Body of pancreas (tissue), 4 donors: ENCODE measurements at places on chromosomes 5 and 9.

GRCh38 chr9:69122549-69123141 lies 51.4 kb upstream of the TJP2 start:
- H3K36me3 ChIP-seq, result no peaks in the 10 kb centered on the region
- H3K27me3 ChIP-seq, result no peaks in the 10 kb centered on the region
- peak overlapping the region; percentile 98 for H3K27ac ChIP-seq
- peaks cover 17% of the 10 kb centered on the region for H3K4me1 ChIP-seq
- H3K4me3 ChIP-seq, result peak overlapping the region; percentile 14

DNA sequence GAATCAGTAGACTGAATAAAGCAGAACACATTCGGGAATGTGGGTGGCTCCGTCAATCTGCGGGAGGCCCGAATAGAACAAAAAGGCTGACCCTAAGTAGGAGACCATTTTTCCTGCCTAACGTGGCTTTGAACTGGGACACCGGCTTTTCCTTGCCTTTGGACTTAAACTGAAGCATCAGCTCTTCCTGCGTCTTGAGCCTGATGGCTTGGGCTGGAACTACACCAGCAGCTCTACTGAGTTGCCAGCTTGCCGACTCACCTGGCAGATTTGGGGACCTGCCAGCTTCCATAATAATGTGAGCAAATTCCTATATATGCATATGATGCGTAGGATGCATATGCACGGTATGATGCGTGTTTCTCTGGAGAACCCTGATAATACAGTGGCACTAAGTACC lies 111.3 kb downstream of the DAPK1 start:
- H3K27ac ChIP-seq, result no peak overlapping the region
- H3K36me3 ChIP-seq, result peaks cover 11% of the 10 kb centered on the region
- peaks cover 22% of the 10 kb centered on the region for H3K4me1 ChIP-seq

DNA sequence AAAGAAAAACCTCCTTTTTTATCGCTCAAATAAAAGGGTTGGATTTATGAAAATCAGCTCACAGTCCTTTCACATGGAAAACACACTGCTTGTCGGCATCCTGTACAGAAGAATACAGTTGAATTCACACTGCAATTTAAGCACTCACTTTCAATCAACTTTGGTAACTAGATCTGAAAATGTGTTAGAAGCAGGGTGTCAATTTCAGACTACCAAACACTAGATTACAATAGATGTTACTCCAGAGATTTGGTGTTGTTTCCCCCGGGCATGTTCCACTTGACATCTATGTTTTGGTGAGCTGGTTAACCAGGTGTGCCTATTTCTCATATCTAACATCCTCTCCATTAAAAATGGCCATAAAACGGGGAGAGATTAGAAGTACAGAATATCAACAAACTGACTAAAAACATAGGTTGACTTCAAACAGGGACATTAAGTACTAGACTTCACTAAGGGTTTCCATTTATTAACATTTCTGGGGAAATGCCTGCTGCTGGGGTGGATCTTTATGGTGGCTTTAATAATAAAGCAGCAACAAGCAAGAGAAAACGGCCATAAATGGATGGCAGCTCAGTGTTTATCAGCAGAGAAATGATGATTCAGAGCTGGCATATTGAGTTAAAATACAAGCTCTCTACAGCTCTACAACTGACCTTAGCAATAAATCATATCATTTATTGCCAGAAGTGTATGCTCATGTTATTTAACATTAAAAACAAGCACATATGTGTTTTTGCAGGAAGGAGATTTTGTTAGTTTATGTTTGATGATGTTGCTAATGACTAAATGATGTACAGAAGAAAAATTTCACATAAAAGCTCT lies 158.8 kb downstream of the SLF1 start:
- no peak overlapping the region for H3K27ac ChIP-seq
- H3K4me3 ChIP-seq, result no peak overlapping the region
- H3K27me3 ChIP-seq, result no peaks in the 10 kb centered on the region

DNA sequence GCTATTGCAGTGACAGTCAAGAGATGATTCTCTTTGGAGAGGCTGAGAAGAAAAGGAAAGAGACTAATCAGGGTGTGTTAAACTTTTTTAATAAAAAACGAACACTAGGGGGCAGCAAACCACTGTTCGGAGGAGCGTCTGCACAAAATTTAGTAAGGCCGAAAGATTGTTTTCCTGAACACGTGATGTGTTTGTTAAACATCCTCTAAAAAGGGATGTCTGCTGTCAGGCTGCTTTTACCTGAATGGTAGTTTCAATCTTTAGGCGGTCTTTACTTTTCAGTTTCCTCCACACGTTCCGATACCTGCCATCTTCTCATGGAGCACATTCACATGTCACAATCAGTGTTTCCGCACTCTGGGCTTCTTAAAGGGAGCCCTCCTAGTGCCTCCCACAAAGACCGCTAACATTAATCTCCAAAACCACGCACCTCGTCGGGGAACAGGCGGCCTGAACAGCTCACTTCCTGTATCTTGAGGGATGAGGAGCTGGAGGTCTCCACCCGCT lies 125.2 kb downstream of the GPBP1 start:
- H3K36me3 ChIP-seq, result no peaks in the 10 kb centered on the region
- H3K27me3 ChIP-seq, result no peaks in the 10 kb centered on the region
- peaks cover 10% of the 10 kb centered on the region for H3K4me1 ChIP-seq
- H3K4me3 ChIP-seq, result no peak overlapping the region

DNA sequence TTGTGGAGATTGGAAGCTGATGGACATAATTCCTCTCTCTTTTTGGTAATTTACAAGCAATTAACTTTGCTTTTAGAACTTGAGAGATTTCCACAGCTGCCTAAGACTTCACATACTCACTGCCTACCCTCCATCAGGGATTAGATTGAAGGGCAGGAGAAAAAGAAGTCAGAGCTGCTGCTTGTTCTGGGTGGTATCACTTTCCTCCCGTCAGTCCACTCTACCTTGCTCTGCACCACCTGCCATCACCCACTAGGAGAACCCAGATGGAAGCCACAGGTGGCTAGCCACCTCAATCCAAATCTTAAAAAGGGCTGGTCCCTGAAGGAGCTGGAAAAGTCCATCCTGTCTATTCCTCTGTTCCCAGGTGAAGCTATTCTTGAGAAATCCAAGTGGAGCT lies 10.5 kb downstream of the IRF1 start:
- peaks cover 13% of the 10 kb centered on the region for H3K4me1 ChIP-seq
- no peaks in the 10 kb centered on the region for H3K36me3 ChIP-seq
- H3K27ac ChIP-seq, result no peak overlapping the region
- no peak overlapping the region for H3K4me3 ChIP-seq
- H3K27me3 ChIP-seq, result no peaks in the 10 kb centered on the region
- DNase-seq, result no peak

- no peak overlapping the region for H3K27ac ChIP-seq
- no peak overlapping the region for H3K4me3 ChIP-seq
Measured at GRCh38 chr5:107342371-107342770, 328.4 kb downstream of the EFNA5 start.

- no peak overlapping the region for H3K4me3 ChIP-seq
- no peak for DNase-seq
- peaks cover 10% of the 10 kb centered on the region for H3K4me1 ChIP-seq
- H3K27ac ChIP-seq, result peak overlapping the region; percentile 76
- no peaks in the 10 kb centered on the region for H3K27me3 ChIP-seq
Measured at GRCh38 chr9:37471942-37472684, 6.9 kb upstream of the ZBTB5 start.

GRCh38 chr9:8477450-8477849 lies 677.9 kb upstream of the DMAC1 start:
- DNase-seq, result no peak
- H3K4me3 ChIP-seq, result no peak overlapping the region
- H3K4me1 ChIP-seq, result no peaks in the 10 kb centered on the region
- no peaks in the 10 kb centered on the region for H3K27me3 ChIP-seq

GRCh38 chr5:17276445-17276844 lies 59.0 kb downstream of the BASP1 start:
- DNase-seq, result no peak
- H3K27me3 ChIP-seq, result no peaks in the 10 kb centered on the region
- H3K4me1 ChIP-seq, result no peaks in the 10 kb centered on the region
- no peak overlapping the region for H3K27ac ChIP-seq
- H3K4me3 ChIP-seq, result no peak overlapping the region

DNA sequence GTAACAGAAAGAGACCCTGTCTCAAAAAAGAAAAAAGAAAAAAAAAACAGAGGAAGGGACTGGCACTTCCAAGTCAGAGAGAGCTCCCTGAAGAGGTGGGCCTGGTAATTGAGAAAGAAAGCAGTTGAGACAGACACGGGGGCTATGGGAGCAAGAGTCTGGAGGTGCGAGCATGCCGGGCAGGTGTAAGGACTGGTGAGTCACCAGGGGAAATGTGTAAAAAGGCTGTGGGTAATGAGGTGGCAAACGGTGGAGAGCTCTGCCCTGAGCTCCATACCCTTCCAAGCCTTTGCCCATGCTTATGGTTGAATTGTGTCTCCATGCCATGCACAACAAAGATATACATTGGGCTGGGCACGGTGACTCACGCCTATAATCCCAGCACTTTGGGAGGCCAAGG lies 18.0 kb upstream of the JADE2 start:
- no peak overlapping the region for H3K4me3 ChIP-seq
- peak overlapping the region; percentile 82 for H3K27ac ChIP-seq

- no peaks in the 10 kb centered on the region for H3K36me3 ChIP-seq
- H3K27me3 ChIP-seq, result no peaks in the 10 kb centered on the region
- DNase-seq, result no peak
- no peak overlapping the region for H3K4me3 ChIP-seq
Measured at GRCh38 chr9:125929846-125930245, 182.7 kb downstream of the PBX3 start.

DNA sequence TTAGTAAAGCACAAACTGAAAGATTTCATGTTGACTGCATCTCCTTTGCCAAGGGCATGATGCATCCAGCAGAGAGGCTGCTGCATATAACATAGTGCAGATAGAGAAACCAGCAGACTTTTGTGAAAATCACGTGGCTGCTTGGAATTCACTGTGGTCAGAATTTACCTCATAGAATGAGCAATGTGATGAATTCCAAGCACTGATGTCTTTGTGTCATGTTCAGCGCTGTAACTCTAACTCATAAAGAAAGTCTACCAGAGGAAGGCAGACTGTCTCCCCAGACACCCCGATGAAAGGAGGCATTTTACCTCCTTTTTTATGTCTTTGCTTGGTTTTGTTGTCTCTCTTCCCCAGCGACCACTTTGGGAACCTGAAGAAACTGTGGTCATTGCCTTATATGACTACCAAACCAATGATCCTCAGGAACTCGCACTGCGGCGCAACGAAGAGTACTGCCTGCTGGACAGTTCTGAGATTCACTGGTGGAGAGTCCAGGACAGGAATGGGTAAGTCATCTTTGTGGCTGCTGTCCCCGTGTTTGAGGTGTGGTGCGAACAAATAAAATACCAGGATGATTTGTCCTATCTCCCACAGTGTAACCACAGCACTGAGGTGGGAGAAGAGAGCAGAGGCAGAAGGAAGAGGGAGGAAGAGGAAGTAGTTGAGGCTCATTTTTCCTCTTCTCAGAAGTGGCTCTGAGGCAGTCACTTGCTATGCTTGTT lies 42.0 kb downstream of the ITK start:
- H3K4me1 ChIP-seq, result no peaks in the 10 kb centered on the region
- H3K27me3 ChIP-seq, result no peaks in the 10 kb centered on the region
- H3K4me3 ChIP-seq, result no peak overlapping the region

- H3K27ac ChIP-seq, result no peak overlapping the region
- H3K4me1 ChIP-seq, result peaks cover 8% of the 10 kb centered on the region
- DNase-seq, result no peak
Measured at GRCh38 chr5:174166231-174167079, 120.9 kb downstream of the NSG2 start.

DNA sequence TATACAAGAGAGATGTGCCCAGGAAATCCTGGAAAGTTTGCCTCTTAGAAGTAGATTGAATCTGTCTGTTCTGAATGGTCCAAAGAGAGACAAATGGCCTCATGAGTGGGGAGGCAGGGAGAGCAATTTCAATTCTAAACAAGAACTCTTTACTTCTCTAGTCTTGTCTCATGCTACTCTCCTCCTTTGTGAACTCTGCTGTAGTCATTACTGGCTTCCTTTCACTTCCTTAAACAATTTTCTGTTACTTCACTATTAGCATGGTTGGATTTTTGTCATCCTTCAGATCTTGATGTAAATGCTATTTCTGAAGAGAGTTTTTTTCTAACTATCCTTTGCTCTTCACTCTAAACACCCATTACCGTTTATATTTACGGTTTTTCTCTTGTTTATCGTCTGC lies 54.0 kb upstream of the GRIN3A start:
- no peak for DNase-seq
- no peaks in the 10 kb centered on the region for H3K4me1 ChIP-seq
- H3K4me3 ChIP-seq, result no peak overlapping the region
- no peaks in the 10 kb centered on the region for H3K36me3 ChIP-seq
- H3K27me3 ChIP-seq, result no peaks in the 10 kb centered on the region

GRCh38 chr5:5533927-5534326 lies 111.5 kb downstream of the ICE1 start:
- no peaks in the 10 kb centered on the region for H3K36me3 ChIP-seq
- no peaks in the 10 kb centered on the region for H3K27me3 ChIP-seq
- no peak for DNase-seq
- H3K4me1 ChIP-seq, result no peaks in the 10 kb centered on the region
- no peak overlapping the region for H3K4me3 ChIP-seq
- no peak overlapping the region for H3K27ac ChIP-seq

- H3K4me3 ChIP-seq, result no peak overlapping the region
- no peaks in the 10 kb centered on the region for H3K27me3 ChIP-seq
- H3K4me1 ChIP-seq, result peaks cover 76% of the 10 kb centered on the region
- peak overlapping the region; percentile 73 for H3K27ac ChIP-seq
Measured at GRCh38 chr9:133368249-133368881, 7.5 kb downstream of the SURF4 start.

GRCh38 chr9:111632060-111632459 lies 926 bp downstream of the DNAJC25 start:
- peak overlapping the region; percentile 67 for H3K4me3 ChIP-seq
- no peaks in the 10 kb centered on the region for H3K36me3 ChIP-seq
- no peaks in the 10 kb centered on the region for H3K27me3 ChIP-seq
- H3K27ac ChIP-seq, result peak overlapping the region; percentile 94
- DNase-seq, result no peak

- H3K27me3 ChIP-seq, result no peaks in the 10 kb centered on the region
- no peaks in the 10 kb centered on the region for H3K4me1 ChIP-seq
- no peak for DNase-seq
- no peak overlapping the region for H3K27ac ChIP-seq
- no peak overlapping the region for H3K4me3 ChIP-seq
Measured at GRCh38 chr5:78397831-78398230, 37.4 kb downstream of the SCAMP1 start.

- DNase-seq, result no peak
- peaks cover 7% of the 10 kb centered on the region for H3K4me1 ChIP-seq
- no peak overlapping the region for H3K27ac ChIP-seq
- H3K36me3 ChIP-seq, result no peaks in the 10 kb centered on the region
Measured at GRCh38 chr5:67873935-67874334, 341.6 kb upstream of the PIK3R1 start.

DNA sequence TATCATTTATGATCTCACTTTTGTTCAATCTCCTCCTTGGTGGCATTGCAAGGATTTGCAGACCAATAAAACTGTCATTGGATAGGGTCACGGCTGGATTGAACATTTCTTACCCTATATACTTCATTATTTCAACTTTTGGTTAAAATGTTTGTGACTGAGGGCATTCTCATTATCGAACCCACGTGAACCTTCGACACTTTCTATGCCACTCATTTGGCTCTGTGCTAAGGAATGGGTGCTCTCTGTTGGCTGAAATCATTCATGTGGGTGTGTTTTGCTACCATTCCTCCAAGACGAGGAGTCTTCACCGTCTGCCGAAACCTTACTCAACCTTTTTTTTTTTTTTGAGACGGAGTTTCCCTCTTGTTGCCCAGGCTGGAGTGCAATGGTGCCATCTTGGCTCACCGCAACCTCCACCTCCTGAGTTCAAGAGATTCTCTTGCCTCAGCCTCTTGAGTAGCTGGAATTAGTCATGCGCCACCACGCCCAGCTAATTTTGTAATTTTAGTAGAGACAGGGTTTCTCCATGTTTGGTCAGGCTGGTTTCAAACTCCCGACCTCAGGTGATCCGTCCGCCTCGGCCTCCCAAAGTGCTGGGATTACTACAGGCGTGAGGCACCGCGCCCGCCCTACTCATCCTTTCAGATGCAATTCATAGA lies 62.5 kb downstream of the CSNK1A1 start:
- H3K4me1 ChIP-seq, result peaks cover 40% of the 10 kb centered on the region
- H3K27me3 ChIP-seq, result no peaks in the 10 kb centered on the region
- no peak overlapping the region for H3K4me3 ChIP-seq
- DNase-seq, result no peak
